Fibroblast of skin of back (primary cell): ENCODE measurements at places on chromosomes 6 and 20.

DNA sequence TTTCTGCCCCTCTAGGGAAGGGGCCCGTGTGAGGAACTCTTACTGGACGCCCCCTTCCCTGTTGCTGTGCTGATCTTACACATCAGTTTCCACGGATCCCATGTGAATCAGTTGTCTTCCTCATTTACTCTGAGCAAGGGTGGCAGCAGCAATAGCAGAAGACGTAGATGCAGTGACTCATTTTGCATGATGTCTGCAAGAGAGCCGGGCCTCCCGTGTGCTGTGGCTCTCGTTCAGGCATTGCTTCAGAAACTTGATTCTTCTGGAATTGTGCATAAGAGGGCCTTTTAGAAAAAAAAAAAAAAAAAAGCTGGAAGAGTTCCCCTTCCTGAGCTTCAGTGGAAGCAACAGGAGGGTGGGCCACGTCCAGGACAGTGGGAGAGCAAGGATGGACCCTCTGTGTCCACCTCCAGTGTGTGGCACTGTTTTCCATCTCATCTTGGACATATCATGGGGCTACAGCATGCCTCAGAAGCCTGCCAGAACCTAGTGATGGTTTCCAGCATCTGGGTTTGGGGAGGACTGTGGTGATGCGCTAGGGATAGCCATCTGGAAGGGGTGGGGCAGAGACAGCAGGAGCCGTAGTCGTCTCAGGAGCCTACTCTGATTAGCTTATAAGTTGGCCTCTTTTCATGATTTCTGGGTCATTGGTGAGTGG lies 62.1 kb downstream of the FOXO3 start:
- peak; percentile 87 for DNase-seq

GRCh38 chr6:132310921-132311320 lies 90.4 kb downstream of the MOXD1 start:
- DNase-seq = peak; percentile 26

- DNase-seq = no peak
These were observed 34.3 kb upstream of the AGPAT4 start for GRCh38 chr6:161308075-161308655.

DNA sequence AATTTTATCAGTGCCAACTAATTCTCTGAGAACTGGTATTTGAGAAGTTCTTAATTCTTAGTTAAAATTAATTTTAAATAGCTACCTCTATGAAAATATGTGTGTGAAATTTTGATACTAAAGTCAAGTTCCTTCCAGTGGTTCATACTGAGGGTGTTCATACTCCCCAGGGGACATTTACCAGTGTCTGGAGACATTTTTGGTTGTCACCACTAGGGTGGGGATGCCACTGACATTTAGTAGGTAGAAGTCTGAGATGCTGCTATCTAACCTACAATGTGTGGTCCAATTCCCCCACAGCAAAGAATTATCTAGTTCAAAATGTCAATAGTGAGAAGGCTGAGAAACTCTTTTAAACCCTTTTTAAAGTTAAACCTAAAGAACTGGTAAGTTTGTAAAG lies 463.8 kb downstream of the ADGRB3 start:
- no peak for DNase-seq

GRCh38 chr6:14066782-14067406 lies 50.7 kb upstream of the CD83 start:
- peak; percentile 80 for DNase-seq

DNA sequence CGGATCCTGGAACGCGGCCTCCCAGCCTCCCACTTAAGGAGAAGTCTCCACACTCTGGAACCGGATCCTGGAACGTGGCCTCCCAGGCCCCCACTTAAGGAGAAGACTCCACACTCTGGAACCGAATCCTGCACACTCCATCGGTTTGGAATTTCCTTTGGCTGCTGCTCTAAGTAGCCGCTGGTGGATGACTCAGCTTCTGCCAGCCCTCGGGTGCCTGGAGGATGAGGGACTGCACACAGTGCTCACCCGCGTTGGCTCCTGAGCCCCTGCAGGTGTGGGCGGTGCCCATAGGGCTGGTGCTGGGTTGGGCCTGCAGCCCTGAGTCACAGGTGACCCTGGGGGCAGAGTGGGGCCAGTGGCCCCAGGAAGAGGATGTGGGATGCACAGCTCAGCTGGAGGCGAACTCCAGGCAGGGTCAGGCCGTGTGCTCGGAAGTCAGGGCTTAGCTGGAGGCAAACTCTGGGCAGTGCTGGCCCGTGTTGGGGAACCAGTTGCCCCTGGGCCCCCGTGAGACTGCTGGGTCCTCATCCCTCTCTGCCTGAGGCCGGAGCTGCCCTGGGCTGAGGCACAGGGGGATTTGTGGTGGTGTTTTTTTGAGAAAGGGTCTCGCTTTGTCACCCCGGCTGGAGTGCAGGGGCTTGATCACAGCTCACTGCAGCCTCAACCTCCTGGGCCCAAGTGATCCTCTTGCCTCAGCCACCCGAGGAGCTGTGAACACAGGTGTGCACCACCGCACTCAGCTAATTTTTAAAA lies 13.9 kb upstream of the TNFRSF6B start:
- peak; percentile 99 for DNase-seq

DNA sequence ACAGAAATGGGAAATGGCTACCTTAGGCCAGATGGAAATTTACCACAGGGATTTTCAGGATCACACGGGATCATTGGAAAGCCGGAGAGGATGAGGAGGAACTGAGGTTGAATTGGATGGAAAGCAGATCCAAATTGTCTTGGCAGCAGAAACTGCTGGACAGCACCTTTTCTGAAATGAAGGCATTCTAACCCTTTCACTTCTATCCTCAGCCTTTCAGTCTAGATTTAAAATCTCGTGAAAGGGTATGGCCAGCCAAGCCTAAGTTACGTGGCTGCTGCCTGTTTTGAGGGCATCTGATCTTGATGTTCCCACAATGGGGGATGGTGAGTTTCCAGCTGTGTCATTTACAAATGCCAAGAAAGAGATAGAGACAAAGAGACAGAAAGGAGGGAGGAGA lies 358.2 kb downstream of the KIF16B start:
- no peak for DNase-seq

DNA sequence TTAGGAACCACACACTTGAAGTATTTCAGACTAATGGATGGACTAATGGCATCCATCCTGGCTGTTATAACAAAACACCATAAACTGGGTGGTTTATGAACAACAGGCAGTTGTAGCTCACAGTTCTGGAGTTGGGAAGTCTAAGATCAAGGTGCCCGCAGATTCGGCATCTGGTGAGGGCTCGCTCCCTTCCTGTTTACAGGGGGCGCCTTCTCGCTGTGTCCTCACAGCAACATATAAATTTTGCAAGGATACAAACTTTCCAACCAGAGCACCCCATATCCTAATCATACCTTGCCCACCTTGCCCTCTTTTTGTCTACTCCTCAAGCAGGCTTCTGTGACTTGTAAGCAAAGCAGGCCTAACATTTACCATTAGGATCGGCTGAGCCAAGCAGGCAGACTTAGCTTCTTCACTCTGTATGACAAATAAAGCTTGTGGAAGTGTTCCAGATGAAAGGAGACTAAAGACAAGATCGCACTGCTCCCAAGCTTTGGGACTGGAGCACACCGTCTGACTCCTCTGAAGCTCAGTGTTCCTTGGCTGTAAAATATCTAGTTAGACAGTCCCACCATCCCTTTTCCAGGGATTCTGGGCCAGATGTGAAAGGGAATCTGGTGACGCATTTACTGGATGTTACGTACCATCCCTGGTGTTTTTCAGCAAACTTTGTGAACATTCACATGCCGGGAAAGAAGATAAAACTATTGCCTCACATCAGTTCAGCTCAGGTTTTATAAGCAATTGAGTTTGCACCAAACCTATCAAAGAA lies 34.9 kb downstream of the GFOD1 start:
- DNase-seq = no peak

- DNase-seq = no peak
These were observed 221.9 kb upstream of the CDH4 start for GRCh38 chr20:61030130-61030529.

DNA sequence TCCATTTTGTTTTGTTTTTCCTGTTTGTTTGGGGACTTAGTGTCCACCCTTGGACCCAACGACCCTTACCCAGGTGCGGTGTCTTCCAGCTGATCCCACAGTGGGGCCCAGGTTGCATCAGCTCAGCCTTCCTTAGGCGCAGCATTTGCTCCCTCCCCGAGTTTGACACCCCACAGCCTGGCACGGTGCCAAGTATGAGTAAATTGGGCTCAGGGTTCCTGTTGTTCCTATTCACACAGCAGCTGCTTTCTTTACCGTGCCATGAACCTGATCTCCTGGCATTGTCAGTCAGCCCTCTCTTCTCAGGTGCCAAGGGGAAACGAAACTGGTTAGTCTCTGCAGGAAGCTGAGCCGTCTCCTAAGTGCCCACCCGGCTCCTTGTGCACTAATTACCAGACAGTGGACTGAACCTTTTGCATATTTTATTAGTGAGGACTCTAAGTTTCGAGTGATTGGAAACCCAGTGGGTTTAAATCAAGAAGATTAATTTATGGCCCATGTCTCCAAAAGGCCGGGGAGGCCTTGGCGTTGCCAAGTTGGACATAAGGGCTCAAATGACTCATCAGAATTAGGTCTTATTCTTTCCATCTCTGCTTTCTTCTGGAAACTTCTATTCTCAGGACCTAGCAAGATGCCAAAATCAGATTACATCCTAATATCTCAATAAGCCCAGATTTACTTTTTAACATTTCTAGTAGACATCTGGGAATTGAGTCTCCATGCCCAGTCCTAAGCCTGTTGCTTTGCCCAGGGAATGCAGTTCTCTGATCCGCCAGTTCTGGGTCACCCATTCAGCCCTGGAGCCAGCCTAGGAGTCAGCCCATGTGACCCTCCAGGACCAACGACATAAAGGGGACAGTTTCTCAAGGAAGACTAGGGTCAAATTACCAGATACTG lies 68.8 kb downstream of the TSHZ2 start:
- DNase-seq = no peak

GRCh38 chr6:53837865-53838769 lies 43.3 kb downstream of the LRRC1 start:
- no peak for DNase-seq

GRCh38 chr6:19538096-19538495 lies 299.1 kb upstream of the ID4 start:
- no peak for DNase-seq

- DNase-seq = peak; percentile 39
These were observed 75.2 kb upstream of the CD93 start for GRCh38 chr20:23161244-23161891.

- DNase-seq = peak; percentile 7
These were observed at the start of gene METTL24 for GRCh38 chr6:110357664-110358552. TSS of gene METTL24 (minus strand) at chr6:110358349. CDS start at chr6:110358272, 77 bp downstream.

DNA sequence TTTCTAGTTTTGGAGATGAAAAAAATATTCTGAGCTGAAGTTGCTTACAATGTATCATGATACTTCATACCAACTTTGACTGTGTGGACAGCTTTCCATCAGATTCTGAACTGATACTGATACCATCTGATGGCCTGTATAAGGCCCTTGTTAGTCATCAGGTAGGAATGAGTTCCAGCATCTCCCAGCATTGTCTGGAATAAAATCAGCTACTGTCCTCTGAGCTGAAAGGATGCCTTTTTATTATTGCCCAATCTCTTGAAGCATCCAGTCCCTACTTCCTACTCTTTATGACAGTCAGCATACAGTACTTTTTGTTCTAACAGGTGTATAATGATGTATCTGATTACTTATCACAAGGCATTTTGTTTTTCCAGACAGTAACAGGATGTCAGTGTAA lies 70.6 kb upstream of the EYA4 start:
- no peak for DNase-seq

- DNase-seq = no peak
These were observed 20.0 kb upstream of the ZNFX1 start for GRCh38 chr20:49297605-49298530.

DNA sequence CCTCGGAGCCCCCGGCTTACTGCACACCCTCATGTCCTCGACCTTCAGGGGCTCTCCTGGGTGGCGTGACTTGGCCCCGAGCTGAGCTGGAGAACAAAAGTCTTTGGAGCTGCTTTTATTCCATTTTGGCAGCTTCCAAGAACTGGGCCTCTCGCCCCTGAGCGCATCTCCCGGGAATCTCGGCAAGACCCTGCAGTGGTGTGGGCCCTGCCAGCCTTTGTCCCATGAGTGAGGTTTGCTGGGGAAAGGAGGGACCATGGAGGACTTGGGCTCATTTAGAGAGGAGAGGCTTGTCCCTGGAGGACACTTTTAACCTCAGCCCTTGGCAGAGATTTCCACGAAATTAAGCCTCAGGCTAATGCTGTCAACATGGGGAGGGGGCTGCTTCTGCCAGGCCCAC lies 62.3 kb upstream of the SLCO4A1 start:
- DNase-seq = no peak

DNA sequence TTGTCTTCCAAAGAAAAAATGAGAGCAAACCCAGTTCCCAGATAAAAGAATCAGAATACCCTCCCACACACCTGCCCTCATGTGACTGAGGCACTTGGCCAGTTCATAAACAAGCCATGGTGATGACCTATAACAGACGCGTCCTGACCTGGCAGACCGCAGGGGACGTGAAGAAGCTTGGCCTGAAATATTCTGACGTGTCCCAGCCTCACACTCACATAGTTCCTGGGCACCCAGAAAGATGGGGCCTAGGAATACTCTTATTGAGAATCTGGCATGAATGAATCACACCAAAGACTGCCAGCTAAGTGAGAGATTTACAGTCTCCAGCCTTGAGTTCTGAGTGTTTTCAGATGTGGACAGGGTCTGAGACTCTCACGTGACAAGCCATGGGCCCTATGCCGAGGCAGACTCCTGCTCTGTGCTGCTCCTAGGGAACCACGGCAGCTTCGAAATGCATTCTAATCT lies 17.2 kb upstream of the MAP3K4 start:
- peak; percentile 86 for DNase-seq

- DNase-seq = peak; percentile 4
These were observed 161.4 kb downstream of the DNAH8 start for GRCh38 chr6:38876475-38876874.

GRCh38 chr6:138219398-138219797 lies 1.1 kb upstream of the PBOV1 start:
- DNase-seq = no peak

DNA sequence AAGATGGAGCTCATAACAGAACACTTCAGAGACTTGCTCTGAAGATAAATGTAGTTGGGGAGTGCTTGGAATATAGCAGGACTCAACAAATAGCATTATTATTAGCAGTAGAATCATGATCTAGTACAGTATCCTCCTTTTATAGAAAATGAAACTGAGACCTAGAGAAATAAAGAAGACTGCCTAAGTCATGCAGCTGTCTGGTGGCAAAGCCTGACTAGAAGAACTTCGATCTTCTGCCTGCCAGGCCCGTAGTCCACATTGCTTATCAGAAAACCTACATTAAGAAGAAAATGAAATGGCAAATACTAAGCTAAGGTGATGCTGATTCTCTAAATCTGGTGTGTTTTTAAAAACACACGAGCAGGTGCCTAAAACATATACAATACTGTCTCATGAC lies 46.4 kb upstream of the DST start:
- no peak for DNase-seq
